ENCODE measurements at places on chromosomes 16 and 17.

GRCh38 chr17:75712446-75712845 lies 8.8 kb upstream of the ITGB4 start:
- DNase-seq: no peak

DNA sequence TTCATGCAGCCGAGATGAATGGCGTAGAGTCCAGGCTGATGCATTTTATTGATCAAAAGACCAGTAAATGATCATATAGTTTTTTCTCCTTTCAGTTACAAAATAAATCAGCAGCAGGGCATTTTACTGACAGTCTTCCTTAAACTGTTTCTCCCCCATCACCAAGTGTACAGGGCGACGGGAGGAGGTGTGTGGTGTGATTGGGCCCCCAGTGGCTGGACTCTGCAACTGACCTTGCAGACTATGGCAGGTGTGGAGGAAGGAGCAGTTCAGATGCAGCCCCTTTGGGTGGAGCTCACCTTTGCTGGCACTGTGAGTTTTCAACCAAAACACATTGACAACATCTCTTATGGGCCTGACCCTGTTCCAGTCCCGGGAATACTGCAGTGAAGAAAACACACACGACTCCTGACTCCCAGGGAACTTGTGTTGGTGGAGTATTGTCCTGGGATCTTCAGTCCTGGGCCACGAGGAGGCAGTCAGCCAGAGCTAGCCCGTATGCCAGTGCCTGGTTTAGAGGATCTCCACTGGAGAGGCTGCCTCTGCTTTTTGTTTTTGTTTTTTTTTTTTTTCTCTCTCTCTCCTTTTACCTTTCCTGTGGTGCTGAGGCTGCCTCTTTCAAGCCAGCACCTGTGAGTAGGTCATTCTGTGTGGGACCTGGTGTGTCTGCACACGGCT lies 29.8 kb downstream of the KIAA0513 start:
- DNase-seq: no peak

- DNase-seq: no peak
Measured at GRCh38 chr17:27497696-27498095, 41.4 kb downstream of the KSR1 start.

- no peak for DNase-seq
Measured at GRCh38 chr16:47939680-47940079, 216.1 kb downstream of the ABCC12 start.

DNA sequence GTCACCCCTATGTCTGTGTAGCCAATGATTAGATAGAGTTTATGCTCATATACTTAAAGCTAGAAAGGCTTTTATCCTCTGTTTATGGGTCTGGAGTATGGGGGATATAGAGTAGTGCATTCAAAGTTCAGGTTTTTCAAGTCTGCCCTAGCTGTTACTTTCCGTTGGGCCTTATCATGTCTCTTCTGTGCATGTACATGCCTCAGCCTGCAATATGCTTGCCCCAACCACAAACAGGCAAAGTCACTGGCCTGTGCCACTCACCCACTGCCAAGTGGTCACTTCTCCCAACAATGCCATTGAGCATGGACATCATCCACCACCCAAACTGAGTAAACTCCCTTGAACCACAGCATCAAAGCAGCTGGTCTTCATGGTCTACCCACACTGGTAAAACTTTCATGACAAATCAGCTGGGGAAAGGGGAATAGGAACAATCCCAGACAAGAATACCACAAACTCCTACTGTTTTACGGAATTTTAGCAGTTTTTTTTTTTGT lies 70.3 kb upstream of the C17orf78 start:
- DNase-seq: no peak

DNA sequence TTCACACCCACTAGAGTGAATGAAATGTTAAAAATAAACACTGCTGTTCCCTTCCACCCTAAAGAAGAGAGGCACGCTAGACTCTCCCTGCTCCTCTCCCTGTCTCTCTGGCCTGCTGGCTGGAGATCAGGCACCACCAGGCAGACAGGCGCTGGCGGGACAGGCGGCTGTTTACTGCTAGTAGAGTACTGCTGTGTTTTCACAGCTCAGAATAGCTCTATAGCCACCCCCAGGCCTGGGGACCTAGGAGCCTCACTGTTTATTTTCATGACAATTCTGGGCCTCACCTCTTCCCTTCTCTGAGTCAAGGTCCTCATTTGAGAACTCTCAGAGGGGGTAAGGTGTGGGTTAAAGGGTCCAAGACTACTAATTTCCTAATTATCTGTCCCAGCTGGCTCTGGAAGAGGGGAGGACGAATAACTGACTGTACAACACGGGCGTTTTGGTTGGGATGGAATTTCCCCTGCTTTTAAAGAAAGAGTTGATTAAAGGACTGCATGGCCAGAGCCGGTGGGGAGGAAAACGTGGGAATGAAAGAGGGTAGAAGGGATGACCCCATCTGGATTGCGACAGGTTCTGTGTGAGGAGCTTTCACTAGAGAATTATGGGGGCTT lies 9.0 kb upstream of the G6PC1 start:
- no peak for DNase-seq

DNA sequence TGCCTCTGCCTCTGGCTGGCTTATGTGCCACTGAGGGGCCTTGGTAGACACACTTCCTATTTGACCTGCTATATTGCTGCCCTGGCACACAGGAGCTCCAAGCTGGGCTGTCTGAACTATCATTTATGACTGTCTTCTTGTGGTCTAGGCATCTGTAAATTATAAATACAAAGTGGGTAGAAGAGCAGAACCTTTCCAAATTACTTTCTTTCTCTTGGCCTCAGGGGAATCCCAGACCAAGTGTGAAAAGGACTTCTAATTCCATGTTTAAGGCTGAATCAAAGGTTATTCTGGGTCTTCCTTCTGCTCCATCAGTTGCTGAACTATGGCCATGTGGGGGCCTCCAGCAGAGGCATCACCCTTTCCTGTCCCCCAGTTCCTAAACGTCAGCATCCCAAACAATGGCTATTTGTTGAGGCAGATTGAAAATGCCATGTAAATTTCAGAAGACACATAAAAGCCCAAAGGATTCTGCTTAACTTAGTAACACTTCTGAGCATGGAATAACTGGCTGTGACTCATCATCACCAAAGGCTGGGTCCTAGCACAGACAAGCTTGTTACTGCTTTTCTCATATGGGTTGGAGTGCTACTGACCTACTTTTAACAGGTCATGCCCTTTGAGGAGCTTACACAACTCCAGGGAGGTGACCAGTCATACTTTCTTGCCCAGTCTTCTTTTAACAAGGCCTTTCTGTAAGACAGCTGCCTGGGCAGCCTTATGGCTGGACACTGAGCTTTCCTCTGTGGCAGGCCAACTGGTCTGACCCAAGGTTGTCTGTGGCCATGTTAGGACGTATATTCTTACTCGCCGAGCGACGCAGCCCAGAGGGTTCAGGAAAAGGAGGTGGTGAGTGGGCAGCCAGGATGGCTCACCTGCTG lies 154.8 kb downstream of the VPS53 start:
- no peak for DNase-seq

DNA sequence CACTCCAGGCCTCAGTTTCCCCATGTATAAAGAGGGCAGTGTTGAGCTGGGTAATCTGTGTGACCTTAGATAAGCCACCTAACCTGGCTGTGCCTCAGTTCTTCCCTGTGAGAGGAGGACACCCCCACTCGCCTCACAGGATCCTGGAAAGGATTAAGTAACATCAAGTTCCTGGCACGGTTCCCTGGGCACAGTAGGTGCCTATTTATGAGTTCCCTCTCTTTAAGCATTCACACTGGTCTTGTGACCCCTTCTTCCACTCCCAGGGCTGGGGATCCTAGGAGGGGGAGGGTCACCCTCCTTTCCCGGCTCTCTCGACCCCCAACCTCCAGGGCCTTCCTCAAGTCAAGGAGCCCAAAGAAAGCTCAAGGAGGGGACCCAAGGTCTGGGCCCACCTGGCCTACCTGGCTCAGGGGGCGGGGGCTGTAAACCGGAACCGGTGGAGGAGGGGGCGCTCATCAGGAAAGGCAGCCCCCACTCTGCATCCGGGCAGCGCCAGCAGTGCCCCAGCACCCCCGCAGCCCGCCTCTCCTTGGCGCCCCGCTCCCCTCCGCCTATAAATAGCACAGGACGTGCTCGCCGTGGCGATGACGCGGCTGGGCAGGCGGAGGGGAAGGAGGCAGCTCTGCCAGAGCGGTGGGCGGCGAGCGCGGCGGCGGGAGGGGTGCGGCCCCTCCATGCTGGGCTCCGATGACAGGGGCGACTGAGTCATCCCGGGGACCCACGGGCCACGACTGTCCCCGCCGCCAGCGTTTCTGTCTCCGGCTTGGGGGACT lies 9.4 kb downstream of the RPL19 start:
- DNase-seq: no peak

DNA sequence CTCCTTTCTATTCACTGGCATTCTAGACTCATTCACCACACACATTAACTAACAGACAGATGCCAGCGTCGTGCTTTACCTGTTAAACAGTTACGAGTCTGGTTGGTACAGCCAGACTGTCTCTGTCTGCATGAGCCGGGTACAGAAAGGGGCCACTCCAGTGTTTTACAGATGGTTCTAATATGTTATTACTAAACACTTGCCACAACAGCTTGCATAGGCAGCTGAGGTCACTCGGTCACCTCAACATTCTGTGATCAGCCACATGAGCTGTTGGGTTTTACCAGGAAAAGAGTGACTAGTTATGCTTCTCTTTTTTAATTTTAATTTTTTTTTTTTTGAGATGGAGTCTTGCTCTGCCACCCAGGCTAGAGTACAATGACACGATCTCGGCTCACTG lies 25.2 kb downstream of the CD300A start:
- DNase-seq: no peak

Measured in CMK (cell line).